ENCODE measurements at places on chromosomes 16 and 17.

- DNase-seq: peak; percentile 85
Measured at GRCh38 chr17:76385892-76386786, 1.7 kb downstream of the SPHK1 start.

DNA sequence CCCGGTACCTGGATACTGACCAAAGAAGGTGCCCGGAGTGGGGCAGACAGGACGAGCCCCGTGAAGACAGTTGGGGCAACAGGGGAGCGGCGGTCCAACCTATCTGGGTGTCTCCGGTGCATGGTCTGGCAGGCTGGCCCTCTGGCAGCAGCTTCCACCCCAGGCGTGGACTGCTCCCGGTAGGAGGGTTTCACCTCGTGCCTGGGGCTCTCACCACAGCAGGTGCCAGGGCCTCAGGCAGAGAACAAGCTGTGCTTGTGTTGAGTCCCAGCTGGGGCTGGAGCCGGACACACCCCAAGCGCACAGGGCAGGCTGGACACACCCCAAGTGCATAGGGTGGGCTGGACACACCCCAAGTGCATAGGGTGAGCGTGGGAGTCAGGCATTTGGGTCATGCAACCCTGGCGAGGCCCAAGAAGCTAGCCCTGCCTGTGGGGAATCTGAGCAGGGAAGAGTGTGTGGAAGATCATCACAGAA, 1.5 kb upstream of the FBXL16 start:
- no peak for DNase-seq

DNA sequence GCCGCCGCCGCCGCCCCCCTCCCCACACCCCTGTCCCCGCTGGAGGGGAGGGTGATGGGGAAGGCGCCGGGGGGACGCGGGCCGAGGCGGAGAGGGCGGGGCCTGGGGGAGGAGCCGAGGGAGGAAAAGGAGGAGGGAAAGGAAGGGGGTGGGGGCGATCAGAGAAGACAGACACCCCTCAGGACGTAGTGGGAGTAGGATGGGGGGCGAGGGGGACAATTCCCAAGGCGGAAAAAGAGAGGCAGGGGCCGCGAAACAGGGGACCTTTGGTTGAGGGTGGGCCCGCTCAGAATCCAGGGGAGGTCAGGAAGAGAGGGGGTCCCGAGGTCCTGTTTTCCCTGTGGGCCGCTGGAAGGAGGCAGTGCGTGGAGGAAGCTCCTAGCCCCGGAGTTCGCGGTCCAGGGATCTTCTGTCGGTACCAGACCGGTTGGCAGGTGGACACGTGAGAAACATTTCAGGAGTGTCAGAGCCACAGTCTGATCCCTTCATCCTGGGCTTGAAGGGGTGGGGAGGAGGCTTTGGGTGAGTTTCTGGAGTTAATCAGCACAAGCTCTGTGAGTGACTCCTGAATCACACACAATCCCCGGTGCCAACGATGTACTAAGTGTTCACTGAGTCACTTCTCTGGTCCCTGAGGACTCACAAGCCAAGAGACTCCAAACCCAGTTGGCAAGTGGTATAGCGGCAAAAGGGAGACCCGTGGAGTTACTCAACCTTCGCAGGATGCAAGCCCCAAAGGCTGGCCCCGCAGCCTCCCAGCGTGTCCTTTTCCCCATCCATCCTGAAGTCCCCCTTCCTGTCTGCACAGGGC, at the start of gene XYLT1:
TSS of gene XYLT1 (minus strand) at position 53 of the 811 bp plus-strand sequence. CDS start 164 bp downstream, outside the sequence.
- peak; percentile 67 for DNase-seq

DNA sequence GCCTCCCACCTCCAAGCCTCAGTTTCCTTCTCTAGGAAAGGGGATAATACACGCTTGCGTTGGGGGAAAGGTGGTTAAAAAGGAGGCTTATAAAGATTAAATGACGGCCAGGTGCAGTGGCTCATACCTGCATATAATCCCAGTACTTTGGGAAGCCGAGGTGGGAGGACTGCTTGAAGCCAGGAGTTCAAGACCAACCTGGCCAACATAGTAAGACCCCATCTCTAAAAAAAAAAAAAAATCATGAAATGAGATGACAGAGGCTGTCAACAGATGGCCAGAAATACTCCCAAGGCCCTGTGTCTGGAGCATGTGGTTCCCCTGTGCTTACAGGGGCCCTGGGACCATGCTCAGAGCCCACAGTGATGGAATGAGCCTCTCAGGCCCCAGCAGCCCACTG, 30.4 kb downstream of the RTN4RL1 start:
- no peak for DNase-seq

DNA sequence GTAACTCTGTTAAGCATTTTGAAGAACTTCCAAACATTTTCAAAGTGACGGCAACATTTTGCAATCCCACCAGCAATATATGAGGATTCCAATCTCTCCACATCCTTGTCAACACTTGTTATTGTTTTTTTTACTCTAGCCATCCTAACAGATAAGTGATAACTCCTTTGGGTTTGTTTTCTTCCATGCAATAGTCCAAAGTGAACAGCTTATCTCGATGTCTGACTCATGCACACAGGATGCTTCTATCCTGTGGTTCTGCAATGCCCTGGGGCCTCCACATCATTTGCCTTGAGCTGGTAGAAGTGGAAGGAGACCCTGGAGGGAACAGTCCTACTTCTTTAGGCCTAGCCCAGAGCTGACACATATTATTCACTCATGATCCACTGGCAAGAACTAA, 13.0 kb downstream of the TLE7 start:
- DNase-seq: no peak

DNA sequence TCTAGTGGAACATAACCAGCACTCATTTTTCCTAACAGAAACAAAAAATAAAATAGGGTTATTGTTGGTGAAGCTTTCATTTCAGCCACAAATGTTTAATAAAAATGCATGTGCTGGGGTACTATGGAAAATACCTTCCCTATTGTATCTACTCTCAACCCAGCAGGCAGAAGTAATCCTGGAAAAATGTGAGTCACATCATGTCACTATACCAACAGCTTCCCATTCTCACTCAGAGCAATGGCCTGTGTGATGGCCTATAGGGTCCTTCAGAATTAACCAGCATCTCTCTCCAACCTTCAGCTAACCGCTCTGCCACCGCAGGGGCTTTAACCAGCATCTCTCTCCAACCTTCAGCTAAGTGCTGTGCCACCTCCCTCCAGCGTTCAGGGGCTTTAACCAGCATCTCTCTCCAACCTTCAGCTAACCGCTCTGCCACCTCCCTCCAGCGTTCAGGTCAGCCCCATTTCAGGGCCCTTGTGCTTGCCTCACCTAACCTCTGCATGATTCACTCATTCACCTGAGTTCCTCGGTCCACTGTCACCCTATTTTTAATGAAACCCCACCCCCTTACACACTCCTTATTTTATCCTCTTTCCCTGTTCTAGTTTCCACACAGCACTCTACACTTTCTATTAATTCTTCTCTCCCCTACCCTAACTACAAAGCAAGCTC, 34.0 kb downstream of the UBE2G1 start:
- DNase-seq: no peak

DNA sequence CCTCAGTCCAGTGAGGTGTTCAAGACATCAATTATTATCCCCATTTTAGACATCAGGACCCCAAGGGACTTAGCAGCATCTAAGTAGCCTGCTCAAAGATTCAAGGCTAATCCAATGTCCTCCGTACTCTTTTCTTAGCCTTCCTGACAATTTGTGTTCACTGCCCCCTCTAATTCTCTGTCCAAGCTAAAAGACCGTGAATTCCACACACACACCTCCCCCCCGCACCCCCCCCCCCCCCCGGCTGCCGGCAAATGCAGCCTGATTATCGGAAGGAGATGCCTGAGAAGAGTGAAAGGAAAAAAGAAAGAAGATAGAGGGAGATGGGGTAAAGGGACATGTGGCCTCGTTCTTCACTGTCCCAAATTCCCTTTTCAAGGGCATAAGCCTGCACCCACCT, 58.1 kb upstream of the NLK start:
- no peak for DNase-seq
